Dorsolateral prefrontal cortex (tissue), 122 donors: ENCODE measurements at places on chromosomes 11 and 22. TPM values are rescaled to one million over a fixed set of nuclear protein-coding genes. Genes with fewer than 3 reads are reported as not detected.

The PARVG gene
- 15.6 TPM for total RNA-seq

The OR52A1 gene
- not detected for total RNA-seq

The OR6A2 gene
- total RNA-seq: 1.3 TPM

The CAPN5 gene
- total RNA-seq: 18.9 TPM

The FXYD2 gene
- total RNA-seq: 2.9 TPM

The RCOR2 gene
- total RNA-seq: 12.0 TPM

The OR8A1 gene
- not detected for total RNA-seq

The GAL3ST1 gene
- 3.1 TPM for total RNA-seq

The ZBTB16 gene
- total RNA-seq: 169 TPM

The UBQLN3 gene
- not detected for total RNA-seq

The CRYBA4 gene
- total RNA-seq: not detected

The MIAT gene
- 326 TPM for total RNA-seq

The CCDC87 gene
- 1.1 TPM for total RNA-seq

The C11orf52 gene
- total RNA-seq: not detected
